Heart left ventricle (tissue), 16 donors: ENCODE measurements at places on chromosomes 1 and 21. TPM values are rescaled to one million over a fixed set of nuclear protein-coding genes. Genes with fewer than 3 reads are reported as not detected.

The HSD3B2 gene
- total RNA-seq, result not detected

The PCSK9 gene
- total RNA-seq, result 0.45 TPM

The B3GALT5 gene
- total RNA-seq, result 0.12 TPM

The MEX3A gene
- 0.41 TPM for total RNA-seq

The F3 gene
- total RNA-seq, result 28.7 TPM
